Islet precursor cell (in vitro differentiated cells): ENCODE measurements at places on chromosomes 5 and 9.

GRCh38 chr5:135833961-135834638 is 363 bp upstream of the SLC25A48 start:
- no peak for DNase-seq

- no peak for DNase-seq
Observed at GRCh38 chr9:3955305-3955687, 344.6 kb downstream of the GLIS3 start.

DNA sequence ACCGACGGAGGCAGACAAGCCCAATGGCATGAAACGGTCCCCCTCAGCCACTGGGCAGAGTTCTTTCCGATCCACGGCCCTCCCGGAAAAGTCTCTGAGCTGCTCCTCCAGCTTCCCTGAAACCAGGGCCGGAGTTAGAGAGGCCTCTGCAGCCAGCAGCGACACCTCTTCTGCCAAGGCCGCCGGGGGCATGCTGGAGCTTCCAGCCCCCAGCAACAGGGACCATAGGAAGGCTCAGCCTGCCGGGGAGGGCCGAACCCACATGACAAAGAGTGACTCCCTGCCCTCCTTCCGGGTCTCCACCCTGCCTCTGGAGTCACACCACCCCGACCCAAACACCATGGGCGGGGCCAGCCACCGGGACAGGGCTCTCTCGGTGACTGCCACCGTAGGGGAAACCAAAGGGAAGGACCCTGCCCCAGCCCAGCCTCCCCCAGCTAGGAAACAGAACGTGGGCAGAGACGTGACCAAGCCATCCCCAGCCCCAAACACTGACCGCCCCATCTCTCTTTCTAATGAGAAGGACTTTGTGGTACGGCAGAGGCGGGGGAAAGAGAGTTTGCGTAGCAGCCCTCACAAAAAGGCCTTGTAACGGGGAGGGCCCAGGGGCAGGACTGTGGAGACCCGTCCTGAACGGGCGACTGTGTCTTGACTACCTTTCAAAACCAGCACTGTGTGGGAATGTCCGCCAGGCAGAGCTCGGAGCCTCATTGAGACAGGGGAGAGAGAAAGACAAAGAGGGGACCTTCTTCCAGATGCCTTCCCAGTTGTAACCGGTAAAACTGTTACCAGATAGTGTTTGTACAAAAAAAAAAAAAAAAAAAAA is 29.9 kb downstream of the CD180 start:
- peak; percentile 87 for DNase-seq

DNA sequence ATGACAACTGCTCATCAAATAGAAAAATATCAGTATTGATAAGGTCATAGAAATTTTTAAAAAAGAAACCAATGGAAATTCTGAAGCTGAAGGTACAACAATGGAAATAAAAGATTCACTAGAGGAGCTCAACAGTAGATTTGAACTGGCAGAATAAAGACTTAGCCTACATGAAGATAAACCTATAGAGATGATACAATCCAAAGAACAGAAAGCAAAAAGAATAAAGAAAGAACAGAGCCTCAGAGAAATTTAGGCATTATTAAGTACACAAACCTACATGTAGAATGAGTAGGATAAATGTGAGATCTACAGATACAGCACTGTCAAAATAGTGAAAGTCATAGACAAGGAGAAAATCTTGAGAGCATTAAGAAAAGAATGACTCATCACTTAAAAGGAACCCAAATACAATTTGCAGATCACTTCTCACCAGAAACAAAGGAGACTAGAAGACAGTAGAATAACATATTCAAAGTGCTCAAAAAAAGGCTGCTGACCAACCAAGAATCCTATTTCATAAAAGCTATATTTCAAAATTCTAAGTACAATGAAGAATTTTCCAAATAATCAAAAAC is 47.8 kb upstream of the HTR4 start:
- no peak for DNase-seq

DNA sequence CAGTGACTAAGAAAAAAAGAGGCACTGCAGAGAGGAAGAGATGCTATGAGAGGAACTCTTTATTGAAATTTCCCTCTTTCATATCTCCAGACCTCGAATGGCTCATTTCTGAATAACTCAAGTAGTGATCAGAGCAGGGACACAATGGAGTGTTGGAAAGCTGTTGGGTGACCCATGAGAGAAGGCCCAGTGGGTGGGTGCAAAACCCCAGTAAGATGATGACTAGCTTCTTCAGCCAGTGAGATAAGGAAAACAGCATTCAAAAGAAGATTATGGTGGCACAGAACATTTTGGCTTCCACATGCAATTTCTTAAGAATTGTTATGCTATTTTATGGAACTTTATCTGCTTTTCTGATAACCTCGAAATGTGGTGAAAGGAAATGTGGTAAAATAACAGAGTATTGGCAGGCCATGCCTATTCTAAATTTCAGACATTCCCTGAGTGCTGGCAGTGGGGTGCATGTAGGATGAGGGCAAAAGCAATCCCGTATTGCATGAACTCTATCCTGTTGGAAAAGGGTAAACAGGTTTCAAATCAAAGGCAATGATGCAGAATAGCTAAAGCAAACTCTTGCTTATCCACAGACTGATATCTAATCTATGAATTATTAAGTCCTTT is 128.0 kb upstream of the KLF9 start:
- no peak for DNase-seq

DNA sequence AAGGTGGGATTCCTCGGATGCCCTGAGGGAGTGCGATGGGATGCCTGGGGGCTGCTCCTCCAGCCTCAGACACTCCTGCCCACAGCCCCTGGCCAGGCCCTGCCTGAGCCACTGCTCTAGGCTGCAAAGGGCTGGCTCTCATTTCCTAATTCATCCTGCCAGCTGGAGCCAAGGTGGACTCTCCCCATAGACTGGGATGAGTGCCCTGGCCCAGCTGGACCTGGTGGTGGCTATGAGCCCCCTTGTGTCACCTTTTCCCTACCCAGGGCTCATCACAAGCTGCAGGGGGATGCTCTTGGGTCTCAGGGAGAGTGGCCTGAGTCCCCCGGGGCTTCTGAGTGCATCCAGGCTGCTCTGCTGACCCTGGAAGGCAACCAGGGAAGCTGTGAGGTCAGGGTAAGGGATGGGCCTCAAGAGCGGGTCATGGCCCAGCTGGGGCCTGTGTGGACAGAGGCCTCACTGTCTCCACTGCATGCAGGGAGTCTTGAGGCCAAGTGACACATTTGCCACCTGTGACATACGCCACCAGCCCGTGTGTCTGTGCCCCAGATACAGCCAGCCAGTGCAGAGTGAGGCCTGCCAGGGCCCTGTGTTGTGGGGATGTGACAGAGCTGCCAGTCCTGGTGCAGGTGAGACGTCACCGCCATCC is 102.7 kb upstream of the IER5L start:
- DNase-seq: no peak

DNA sequence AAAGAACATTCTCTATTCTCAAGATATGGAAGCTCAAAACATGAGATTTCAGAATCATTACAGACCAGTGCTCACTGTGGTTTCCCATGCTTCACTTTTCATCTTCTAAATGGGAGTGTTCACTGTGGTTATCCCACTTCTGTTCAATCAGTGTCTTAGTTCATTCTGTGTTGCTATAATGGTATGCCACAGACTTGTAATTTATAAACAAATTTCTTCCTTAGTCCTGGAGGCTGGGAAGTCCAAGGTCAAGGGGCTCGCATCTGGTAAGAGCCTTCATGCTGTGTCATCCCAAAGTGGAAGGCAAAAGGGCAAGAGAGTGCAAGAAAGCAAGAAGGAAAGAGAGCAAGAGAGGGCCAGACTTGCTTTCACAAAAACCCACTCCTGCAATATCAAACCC is 146.3 kb downstream of the TTC39B start:
- DNase-seq: no peak

DNA sequence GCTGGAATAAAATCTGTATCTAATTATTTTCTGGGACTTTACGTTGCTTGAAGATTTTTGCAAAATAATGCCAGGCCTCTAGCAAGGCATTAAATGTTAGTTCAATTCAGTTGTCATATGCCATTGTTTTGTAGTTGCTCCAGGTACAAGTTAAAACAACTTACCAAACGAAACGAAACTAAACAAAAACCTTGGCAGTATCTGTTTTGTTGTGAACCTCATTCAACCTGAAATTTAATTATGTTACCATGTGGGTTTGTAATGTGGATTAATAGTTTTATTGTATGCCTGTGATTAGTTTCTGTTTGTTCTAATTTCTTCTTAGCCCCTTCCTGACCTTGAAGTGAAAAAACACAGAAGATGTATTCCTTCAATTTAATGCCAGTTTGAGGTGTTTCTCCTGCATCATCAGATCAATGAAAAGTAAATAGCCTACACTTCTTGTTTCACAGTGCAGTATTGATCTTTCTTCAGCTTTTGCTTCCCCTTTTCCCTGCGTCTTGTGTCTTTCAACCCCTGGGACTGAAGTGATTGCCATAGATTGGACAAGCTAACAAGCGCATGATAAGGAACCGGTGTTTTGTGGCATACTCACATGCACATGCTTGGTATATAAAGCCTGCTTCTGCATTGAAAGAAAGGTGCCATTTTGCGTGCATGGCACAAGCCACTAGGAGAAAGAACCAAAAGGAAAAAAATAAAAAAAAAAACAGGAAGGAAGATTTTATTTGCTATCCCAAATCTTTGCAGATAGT is 699.0 kb upstream of the ARRDC3 start:
- DNase-seq: no peak

GRCh38 chr5:4639946-4640345 is 500.2 kb upstream of the ADAMTS16 start:
- no peak for DNase-seq

GRCh38 chr5:160923936-160924710 is 72.1 kb upstream of the ATP10B start:
- DNase-seq: peak; percentile 94

- no peak for DNase-seq
Observed at GRCh38 chr9:116806075-116806474, 119.0 kb downstream of the TRIM32 start.

DNA sequence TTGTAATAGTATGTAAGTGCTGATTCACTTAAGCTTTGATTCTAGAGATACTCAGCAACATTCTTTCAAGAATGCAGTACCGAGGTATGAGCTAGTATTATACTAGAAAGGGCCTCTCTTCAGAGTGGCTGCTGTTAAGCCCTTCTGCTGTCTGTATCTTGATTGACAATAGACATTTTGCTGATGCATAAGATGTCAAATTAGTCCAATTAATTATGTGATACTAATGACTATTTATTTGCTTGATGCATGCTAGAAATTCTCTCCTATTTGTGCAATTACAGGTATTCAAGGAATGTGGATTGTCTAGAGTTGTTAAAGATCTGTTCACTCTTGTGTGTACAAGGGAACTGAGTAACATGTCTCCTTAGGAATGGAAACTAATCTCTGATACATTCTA is 92.3 kb upstream of the PTGER4 start:
- DNase-seq: no peak

DNA sequence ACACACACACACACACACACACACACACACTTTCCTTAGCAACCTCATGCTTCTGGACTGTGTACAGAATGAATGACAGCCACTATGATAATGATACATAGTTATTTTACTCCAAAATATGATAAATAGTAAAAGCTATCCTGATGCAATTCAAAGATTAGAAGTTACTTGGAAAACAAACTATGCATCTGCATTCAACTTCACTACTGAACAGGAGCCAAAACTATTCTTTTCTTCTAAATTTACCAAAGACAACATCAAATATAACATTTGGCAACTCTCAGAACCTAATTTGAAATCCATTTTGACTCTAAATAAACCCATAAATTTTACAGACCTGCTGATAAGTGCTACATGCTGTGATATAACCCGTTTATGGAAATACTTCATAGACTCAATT is 33.3 kb downstream of the GLIS3 start:
- no peak for DNase-seq

- DNase-seq: no peak
Observed at GRCh38 chr5:13814301-13814700, 130.2 kb downstream of the DNAH5 start.

GRCh38 chr5:174311531-174312269 is 266.2 kb downstream of the NSG2 start:
- peak; percentile 88 for DNase-seq

- no peak for DNase-seq
Observed at GRCh38 chr5:1541702-1542400, 18.1 kb upstream of the LPCAT1 start.

- no peak for DNase-seq
Observed at GRCh38 chr9:116767219-116767618, 80.1 kb downstream of the TRIM32 start.

GRCh38 chr5:133902511-133903118 is 65.8 kb downstream of the C5orf15 start:
- no peak for DNase-seq

DNA sequence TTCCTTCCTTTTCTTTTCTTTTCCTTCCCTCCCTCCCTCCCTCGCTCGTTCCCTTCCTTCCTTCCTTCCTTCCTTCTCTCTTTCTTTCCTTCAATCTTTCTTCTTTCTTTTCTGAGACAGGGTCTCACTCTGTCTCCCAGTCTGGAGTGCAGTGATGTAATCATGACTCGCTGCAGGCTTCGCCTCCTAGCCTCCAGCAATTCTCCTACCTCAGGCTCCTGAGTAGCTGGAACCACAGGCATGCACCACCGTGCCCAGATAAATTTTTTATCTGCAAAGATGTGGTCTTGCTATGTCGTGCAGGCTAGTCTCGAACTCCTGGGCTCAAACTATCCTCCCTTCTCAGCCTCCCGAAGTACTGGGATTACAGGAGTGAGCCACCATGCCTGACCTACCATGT is 81.4 kb downstream of the SPATA31C2 start:
- peak; percentile 83 for DNase-seq
